ENCODE measurements at places on chromosomes 3 and 15.

DNA sequence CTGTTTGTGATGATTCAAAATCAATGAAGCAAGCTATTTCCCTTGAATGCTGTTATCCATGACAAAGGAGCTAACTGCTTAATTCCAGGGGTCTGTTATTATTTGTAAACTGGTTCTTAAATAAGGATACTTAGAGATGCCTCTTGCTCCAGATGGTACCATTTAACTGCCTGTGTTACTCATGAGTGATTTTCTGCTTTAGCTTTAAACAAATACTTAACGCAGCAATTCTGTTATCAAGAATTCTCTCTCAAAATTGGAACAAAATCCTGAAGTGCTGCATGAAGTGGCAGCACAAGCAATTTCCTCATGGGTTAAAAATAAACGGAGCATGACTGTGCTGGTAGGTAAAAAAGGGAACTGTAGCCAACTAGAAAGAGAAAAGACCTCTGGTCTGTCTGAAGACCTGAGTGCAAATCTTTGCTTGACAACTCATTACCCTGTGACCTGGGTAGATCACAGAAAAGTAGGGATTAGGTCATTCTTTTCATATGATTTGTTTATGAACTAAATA, 62.5 kb upstream of the GBE1 start:
- no peak for DNase-seq

DNA sequence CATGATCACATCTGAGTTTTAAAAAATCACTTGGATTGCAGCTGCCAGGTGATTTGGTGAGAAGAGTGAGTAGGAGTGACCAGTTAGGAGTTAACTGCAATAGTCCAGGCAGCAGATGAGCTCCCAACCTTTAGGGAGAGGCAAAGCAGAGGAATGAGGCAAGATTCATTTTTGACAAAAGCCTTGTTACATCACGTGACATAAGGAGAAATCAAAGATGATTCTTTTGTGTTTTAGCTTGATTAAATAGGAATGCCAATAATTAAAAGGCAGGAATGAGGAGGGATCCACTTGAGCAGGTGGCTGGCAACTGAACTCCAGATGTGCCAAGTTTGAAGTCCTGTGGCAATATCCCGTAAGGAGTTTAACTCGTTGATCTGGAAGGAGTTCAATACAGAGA, 2.5 kb downstream of the GATM start:
- DNase-seq = no peak

GRCh38 chr3:142693136-142693853, 30.5 kb upstream of the TRPC1 start:
- no peak for DNase-seq

- DNase-seq = peak; percentile 37
These were observed 4.7 kb downstream of the BHLHE40 start for GRCh38 chr3:4983739-4984510.

GRCh38 chr3:11434017-11434526, 161.9 kb downstream of the ATG7 start:
- DNase-seq = no peak

GRCh38 chr3:45889337-45889736, 3.0 kb downstream of the CCR9 start:
- DNase-seq = no peak
